HL-60 (cell line): ENCODE measurements at places on chromosomes 16 and 17.

DNA sequence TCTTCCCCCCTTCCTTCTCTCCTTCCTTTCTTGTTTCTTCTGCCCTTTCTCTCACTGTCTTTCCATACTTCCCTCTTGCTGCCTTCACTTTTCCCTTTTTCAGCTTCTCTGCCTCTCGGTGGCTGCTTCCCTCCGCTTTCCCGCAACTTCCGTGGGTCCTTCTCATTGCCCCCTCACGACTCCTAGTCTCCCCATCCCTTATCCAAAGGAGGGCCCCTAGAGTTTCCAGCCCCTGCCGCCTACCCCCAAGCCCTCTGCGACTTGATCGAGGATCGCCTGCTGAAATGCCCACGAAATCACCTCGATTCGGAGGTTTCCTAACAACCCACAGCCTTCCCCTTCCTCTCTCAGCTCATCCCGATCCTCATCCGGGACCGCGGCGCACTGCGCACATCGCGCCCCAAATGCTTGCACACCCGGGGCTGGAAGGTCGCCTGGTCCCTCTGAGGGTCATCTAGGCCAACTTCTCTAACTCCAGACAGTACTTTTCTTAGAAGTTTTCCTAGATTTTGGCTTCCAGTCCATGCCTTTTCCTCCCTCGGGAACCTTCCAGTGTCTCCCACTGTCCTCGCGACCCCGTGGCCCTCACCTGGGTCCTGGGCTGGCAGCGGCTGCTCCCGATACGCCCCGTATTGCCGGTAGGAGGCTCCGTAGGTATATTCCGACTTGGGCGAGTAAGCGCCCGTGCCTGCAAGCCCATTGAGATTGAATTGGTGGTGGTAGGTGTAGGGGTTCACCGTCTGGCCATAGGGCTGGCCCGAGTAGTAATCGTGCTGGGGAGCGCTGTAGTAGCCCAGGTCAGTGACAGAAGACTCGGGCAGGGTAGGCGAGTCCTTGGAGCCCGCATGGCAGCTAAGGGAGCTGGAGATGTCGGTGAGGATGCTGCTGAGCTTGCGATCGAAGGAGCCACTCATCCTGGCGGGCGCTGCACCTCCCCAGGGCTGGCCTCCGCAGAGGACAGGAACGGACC lies 654 bp downstream of the DLX3 start:
- DNase-seq = no peak

DNA sequence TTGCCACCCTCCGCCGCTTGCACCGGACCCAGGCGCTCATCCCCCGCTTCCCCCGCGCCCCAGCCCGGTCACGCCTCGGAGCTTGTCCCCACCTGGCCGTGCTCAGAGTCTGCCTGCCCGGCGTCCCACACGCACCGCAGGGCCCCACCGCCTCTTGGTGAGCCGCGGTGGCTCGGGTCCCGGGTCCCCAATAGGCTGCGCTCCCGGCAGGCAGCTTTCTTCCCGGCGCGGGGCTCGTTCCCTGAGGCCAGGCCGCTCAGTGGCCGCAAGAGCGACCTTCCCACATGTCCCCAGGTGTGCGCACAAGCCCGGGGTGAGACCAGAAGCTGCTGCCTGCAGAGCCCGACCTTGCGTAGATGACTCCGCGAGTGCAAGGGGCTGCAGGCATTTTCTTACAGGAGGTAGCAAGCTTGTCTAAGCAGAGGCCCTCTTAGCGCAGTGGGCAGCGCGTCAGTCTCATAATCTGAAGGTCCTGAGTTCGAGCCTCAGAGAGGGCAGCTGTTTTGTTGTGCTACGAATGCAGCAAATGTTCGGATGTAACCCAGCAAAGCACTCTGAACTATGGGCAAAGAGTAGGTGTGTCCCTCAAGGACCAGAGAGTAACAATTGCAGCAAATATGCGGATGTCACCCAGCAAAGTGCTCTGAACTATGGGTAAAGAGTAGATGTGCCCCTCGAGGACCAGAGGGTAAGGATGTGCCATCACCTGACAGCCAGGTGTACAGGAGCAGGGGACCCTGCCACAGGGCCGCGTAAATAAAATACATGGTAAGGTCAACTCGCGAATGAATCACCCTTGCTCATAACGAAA lies 15.6 kb downstream of the TLE7 start:
- peak; percentile 53 for DNase-seq

DNA sequence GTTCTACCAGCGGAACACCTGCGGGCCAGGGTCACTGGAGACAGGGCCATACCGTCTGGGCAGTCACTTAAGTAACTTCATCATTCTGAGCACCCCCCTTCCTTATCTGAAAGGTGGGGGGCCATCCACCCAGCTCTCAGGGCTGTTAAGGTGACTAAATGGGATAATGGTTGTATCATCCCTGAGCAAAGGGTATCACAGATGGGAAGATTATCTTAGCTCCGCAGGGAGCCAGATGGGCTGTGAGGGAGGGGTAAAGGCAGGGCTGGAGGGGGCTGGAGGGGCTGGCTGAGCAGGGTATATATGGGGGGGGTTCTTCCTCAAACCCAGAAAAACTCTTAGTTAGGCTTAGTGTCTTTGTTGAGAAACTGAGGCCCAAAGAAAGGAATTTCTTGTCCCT lies 2.9 kb upstream of the CACNA1G start:
- DNase-seq = no peak

- no peak for DNase-seq
These were observed 2.9 kb downstream of the UBB start for GRCh38 chr17:16383772-16384287.

DNA sequence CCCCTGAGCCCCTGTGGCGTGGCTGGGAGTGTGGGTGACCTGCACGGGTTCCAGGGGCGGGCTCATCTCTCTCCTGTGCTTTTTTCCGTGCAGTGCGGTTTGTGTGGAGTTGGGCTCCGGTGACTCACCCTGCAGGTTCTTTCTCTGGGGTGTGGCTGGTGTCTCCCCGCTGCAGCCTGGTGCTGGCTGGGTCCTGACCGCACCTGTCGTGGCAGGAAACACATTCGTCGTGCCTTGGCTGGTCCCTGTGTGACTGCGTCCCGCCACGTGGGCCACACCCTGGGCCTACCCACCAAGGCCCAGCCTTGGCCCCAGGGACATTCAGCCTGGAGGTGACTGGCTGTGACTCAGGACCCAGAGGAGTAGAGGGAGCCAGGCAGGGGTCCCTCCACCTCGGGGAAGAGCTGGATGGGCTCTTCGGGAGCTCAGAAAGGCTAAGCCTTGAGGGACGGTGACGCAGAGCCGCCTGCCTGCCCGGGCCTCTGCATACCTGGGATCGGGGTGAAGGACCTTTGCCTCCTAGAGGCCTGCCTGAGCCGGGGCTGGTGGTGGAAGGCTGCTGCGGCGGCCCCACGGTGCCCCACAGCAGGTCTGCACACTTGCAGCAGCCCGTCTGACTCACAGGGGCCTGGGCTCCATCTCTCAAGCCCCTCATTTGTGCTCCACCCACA lies 7.8 kb downstream of the TRAF7 start:
- DNase-seq = no peak

GRCh38 chr16:67996666-67997065 lies 2.6 kb downstream of the DPEP2 start:
- DNase-seq = no peak

GRCh38 chr17:73335591-73336407 lies 24.0 kb upstream of the CDC42EP4 start:
- DNase-seq = no peak

GRCh38 chr16:49382916-49383315 lies 9.3 kb downstream of the C16orf78 start:
- DNase-seq = no peak

DNA sequence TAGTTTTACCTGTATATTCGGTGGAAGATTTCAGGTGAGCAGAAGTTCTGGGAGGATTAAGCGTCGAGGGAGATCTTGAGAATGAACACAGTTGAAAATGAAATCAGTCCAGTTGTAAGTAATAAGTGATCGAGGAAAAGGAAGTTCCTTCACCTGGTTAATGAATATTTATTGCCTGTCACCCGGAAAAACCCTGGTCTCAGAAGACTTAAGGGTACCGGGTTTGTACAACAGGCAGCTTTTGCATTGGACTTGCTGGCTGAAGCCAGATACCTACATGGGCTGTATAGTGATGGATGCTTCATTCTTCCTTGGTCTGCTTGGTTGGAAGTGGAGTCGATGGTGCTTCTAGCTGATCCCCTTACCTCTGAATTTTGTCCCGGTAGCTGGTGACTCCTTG lies 72.7 kb downstream of the PRKCA start:
- DNase-seq = no peak

GRCh38 chr16:19168371-19169081 lies 486 bp downstream of the SYT17 start:
- DNase-seq = no peak

GRCh38 chr17:73834684-73835343 lies 190.6 kb upstream of the SDK2 start:
- DNase-seq = no peak

DNA sequence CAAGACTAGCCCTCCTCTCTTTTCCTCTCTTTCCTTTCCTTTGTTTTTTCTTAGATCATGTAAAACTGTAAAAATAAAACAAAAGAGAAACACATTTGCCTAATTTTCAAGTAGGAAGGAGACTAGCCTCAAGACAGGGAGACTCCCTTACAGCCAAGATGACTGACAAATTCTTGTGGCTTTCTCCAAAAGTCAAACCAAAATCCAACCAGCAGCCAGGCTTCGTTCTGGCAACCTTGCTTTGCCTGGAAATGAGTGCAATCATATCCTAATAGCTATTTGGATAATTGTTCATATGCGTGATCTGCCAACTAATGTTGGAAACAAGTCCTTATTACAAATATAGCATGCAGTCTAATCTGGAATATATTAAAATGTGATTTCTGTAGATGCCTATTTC lies 868.9 kb upstream of the SOX9 start:
- DNase-seq = no peak

DNA sequence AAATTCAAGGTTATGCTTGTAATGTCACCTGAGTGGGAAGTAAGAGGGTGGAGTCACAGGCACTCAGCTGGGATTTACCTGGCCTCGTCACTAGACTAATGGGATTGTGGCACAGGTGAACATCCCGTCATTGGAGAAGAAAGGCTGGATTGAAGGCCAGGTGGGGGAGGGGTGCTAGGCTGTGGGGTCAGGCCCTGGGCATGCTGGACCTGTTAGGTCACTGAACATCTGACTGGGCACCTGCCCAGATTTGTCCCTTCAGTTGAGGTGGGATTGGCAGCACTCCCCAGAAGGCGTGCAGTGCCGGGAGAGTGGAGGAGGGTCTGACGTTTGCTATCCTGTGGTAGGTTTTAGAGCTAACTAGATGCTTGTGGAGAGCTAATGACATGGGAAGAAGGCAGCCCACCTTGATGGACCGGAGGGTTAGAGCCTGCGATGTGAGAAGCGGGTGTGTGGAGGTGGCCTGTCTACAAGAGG lies 161.5 kb upstream of the ZNF267 start:
- DNase-seq = no peak
